ENCODE measurements at places on chromosomes 6 and 20. TPM values are rescaled to one million over a fixed set of nuclear protein-coding genes. Genes with fewer than 3 reads are reported as not detected.
A peak's percentile ranks its signal among the peaks of the same experiment; 100 is the strongest.

- H3K4me3 ChIP-seq: no peak overlapping the region
- peaks cover 2% of the 10 kb centered on the region for H3K27me3 ChIP-seq
- H3K4me1 ChIP-seq: peaks cover 16% of the 10 kb centered on the region
- peak; percentile 96 for DNase-seq
- peak overlapping the region; percentile 47 for H3K27ac ChIP-seq
These were observed 201.1 kb upstream of the PREP start for GRCh38 chr6:105603788-105604586.

DNA sequence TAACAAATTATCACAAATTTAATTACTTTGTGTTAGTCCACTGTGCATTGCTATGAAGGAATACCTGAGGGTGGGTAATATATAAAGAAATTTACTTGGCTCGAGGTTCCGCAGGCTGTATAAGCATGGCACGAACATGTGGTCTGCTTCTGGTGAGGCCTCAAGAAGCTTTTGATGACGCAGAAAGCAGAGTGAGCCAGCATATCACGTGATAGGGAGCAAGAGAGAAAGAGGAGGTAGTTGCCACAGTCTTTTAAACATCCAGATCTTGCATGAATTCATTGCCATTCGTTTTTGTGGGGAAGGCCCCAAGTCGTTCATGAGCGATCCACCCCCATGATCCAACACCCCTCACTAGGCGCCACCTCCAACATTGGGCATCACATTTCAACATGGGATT lies 733.7 kb downstream of the GRIK2 start:
- no peak for DNase-seq
- H3K4me1 ChIP-seq: no peaks in the 10 kb centered on the region
- H3K27me3 ChIP-seq: no peaks in the 10 kb centered on the region
- H3K27ac ChIP-seq: no peak overlapping the region
- no peak overlapping the region for H3K4me3 ChIP-seq

Gene RAET1E
- total RNA-seq: 0.89 TPM

- DNase-seq: no peak
- no peak overlapping the region for H3K4me3 ChIP-seq
These were observed 4.5 kb downstream of the PMEPA1 start for GRCh38 chr20:57705127-57705899.

Gene TFAP2D
- not detected for total RNA-seq

- H3K4me1 ChIP-seq: peaks cover 19% of the 10 kb centered on the region
- no peak overlapping the region for H3K4me3 ChIP-seq
- H3K27me3 ChIP-seq: no peaks in the 10 kb centered on the region
- no peak overlapping the region for H3K27ac ChIP-seq
- peaks cover 55% of the 10 kb centered on the region for H3K36me3 ChIP-seq
- peak; percentile 76 for DNase-seq
These were observed 36.9 kb upstream of the FANCE start for GRCh38 chr6:35415065-35415891.

GRCh38 chr6:41080621-41081020 lies 7.8 kb downstream of the NFYA start:
- peaks cover 22% of the 10 kb centered on the region for H3K36me3 ChIP-seq
- no peaks in the 10 kb centered on the region for H3K27me3 ChIP-seq
- no peak for DNase-seq
- H3K27ac ChIP-seq: no peak overlapping the region
- H3K4me3 ChIP-seq: no peak overlapping the region

Gene SYNDIG1
- total RNA-seq: 2.5 TPM

Gene LRRN4
- under 0.01 TPM for total RNA-seq

DNA sequence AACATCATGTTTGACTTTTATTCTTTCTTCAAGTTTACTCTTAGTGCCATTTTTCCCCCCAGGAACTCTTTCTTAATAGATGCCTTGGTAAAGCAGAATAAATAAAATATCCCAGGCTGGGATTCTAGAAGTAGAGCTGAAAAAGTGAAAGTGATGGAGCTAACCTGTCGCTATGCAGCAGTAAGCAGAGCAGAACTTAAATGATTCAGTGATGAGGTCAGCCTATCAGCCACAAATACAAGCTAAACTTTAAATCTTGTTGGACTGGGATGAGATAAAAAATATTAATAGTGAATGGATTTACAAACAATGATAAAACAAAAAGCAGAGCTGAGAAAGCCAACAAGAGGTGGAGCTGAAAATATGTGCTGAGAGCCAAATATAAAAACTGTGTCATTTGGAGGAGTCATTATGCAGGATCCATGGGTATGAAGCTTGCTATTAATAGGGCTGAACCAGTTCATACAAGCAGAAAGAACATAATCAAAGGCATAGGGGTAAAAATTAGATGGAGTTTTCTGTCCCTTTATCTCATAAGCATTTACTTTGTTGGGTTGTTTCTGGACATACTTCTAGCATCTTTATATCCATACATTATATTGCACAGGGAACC lies 877.8 kb downstream of the EPHA7 start:
- H3K4me1 ChIP-seq: no peaks in the 10 kb centered on the region
- no peak overlapping the region for H3K27ac ChIP-seq
- H3K4me3 ChIP-seq: no peak overlapping the region

Gene B3GALT4
- 2.2 TPM for total RNA-seq

DNA sequence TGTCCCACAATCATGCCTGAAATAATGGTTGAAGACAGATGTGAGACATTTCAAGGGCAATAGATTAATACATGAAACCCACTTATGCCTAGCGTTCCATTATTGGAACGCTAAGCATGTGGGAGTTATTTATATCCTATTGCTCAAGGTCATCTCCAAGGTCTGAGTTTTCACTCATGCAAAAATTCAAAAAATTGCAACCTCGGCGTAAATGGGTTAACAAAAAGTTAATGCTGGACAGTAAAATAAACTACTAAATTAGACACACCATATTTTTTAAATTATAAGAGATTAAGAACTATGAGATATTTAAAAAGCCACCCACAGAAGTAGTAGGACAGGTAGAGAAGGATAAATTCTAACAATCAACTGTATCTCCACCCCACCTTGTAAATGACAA lies 98.4 kb downstream of the ESR1 start:
- no peak overlapping the region for H3K27ac ChIP-seq
- H3K4me3 ChIP-seq: no peak overlapping the region
- H3K36me3 ChIP-seq: no peaks in the 10 kb centered on the region
- peaks cover under 1% of the 10 kb centered on the region for H3K4me1 ChIP-seq
- H3K27me3 ChIP-seq: no peaks in the 10 kb centered on the region

Gene HRH3
- total RNA-seq: 0.35 TPM

DNA sequence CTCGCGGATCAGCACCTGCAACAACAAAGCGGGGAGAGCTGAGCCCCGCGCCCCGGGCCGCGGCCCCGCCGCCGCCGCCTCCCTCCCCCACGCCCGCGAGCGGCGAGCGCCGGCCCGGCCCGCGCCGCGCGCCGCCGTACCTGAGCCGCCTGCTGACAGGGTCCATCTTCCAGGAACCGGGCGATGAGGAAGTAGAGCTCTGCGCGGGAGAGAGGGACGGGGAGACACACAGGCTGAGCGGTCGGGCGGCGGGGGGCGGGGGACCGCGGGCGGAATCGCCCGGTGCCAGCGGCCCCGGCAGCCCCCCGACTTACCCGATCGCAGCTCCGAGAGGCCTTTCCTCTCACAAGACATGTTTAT lies 359 bp downstream of the PHIP start:
- peak overlapping the region; percentile 83 for H3K4me3 ChIP-seq
- DNase-seq: no peak
- no peaks in the 10 kb centered on the region for H3K4me1 ChIP-seq
- no peaks in the 10 kb centered on the region for H3K36me3 ChIP-seq
- H3K27me3 ChIP-seq: no peaks in the 10 kb centered on the region

DNA sequence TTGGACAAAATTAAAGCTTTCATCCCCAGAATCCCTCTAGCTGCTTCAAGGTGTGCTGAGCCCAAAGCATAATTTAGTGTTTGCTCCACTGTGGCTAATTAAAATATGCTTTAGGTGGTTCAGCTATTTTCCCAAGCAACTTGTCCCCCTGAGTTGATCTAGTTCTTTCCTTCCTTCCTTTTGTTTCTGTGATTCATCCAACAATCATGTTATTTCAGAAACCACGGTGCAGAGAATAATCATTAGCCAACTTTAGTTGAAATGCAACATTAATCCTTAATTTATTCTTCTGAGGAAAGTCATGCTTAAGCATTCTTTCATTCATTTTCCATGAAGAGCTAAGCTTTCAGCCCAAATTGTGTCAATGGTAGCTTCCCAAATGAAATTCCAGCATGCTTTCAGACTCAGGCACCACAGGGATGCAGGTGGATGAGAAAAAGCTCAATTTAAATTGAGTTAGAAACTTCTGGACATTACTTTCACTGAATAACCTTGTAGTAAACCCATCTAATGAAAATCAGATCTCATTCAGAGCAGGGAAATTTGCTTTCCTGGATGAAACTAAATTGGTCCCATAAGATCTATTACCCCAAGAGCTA lies 209.0 kb upstream of the NT5E start:
- H3K4me3 ChIP-seq: no peak overlapping the region
- H3K27me3 ChIP-seq: no peaks in the 10 kb centered on the region
- DNase-seq: peak; percentile 73
- no peak overlapping the region for H3K27ac ChIP-seq
- no peaks in the 10 kb centered on the region for H3K36me3 ChIP-seq
